Gastrocnemius medialis (tissue), 4 donors: ENCODE measurements at places on chromosomes 1 and 21.

- H3K4me1 ChIP-seq = no peaks in the 10 kb centered on the region
- no peaks in the 10 kb centered on the region for H3K27me3 ChIP-seq
- DNase-seq = no peak
- no peaks in the 10 kb centered on the region for H3K36me3 ChIP-seq
Measured at GRCh38 chr1:227125929-227126545, 185.9 kb downstream of the COQ8A start.

GRCh38 chr1:210332719-210333398 lies 4.2 kb downstream of the HHAT start:
- no peaks in the 10 kb centered on the region for H3K27me3 ChIP-seq
- peaks cover 5% of the 10 kb centered on the region for H3K4me1 ChIP-seq
- no peak overlapping the region for H3K27ac ChIP-seq
- H3K4me3 ChIP-seq = no peak overlapping the region
- no peak for DNase-seq
- no peaks in the 10 kb centered on the region for H3K36me3 ChIP-seq

DNA sequence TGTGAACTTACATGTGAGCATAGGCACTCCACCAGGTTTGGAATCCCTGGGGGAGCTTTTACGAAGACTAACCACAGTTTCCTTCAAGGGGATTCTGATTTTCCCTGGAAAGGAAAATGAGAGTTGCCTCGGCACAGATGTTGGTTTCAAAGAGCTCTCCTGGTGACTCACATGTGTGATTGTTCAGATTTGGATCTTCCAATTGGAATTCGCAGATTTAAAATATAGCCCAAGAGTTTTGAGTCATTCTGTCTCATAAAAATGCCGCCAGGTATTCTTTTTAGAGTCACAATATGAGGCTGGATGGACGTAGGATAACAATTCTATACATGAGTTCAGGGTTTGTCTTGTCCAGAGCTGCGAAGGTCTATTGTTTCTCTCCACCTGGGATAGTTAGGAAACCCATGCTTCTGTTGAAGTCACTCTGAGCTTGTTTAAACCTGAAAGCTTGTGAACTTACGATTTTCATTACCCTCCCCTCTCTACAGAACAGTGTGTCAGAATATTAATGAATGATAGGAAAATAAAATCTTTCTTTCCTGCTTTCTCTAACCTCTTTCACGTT lies 64.9 kb downstream of the TGFB2 start:
- no peaks in the 10 kb centered on the region for H3K27me3 ChIP-seq
- no peaks in the 10 kb centered on the region for H3K36me3 ChIP-seq
- no peak for DNase-seq
- H3K27ac ChIP-seq = peak overlapping the region; percentile 40
- no peak overlapping the region for H3K4me3 ChIP-seq

DNA sequence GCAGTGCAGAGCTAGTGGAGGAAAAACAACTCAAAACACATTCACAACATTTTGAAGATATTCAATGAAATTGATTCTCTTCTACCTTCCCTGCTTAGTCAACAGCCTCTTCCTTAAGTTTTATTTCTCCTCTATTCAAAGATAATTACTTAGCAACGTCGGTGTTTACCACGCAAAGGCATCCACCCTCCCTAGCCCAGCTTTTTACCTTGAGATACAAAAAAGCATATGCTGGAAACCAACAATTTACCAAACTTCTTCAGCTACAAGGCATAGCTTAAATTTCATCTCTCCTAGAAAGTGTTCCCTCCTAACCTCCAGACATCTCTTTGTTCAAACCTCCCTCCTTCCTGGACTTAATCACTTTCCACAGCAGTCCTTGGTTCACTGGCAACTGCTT lies 102.8 kb upstream of the SOD1 start:
- no peaks in the 10 kb centered on the region for H3K36me3 ChIP-seq
- H3K4me1 ChIP-seq = peaks cover 6% of the 10 kb centered on the region
- H3K4me3 ChIP-seq = no peak overlapping the region
- no peak for DNase-seq

DNA sequence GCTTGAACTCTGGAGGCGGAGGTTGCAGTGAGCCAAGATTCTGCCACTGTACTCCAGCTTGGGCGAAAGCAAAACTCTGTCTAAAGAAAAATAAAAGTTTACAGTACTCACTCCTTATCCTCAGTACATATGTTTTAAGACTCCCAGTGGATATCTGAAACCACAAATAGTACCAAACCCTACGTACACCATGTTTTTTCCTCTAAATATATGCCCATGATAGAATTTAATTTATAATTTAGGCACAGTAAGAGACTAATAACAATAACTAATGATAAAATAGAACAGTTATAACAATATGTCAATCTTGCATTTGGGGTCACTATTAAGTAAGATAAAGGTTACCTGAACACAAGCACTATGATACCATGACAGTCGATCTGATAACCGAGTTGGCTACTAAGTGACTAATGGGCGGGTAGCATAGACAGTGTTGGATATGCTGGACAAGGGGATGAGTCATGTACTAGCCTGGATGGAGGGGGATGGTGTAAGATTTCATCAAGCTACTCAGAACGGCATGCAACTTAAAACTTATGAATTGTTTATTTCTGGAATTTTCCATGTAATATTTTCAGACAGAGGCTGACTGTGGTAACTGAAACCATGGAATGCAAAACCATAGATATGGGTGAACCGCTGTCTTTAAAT lies 43.7 kb downstream of the ST7L start:
- H3K36me3 ChIP-seq = peaks cover 79% of the 10 kb centered on the region
- H3K4me1 ChIP-seq = no peaks in the 10 kb centered on the region
- no peak overlapping the region for H3K27ac ChIP-seq
- no peaks in the 10 kb centered on the region for H3K27me3 ChIP-seq

DNA sequence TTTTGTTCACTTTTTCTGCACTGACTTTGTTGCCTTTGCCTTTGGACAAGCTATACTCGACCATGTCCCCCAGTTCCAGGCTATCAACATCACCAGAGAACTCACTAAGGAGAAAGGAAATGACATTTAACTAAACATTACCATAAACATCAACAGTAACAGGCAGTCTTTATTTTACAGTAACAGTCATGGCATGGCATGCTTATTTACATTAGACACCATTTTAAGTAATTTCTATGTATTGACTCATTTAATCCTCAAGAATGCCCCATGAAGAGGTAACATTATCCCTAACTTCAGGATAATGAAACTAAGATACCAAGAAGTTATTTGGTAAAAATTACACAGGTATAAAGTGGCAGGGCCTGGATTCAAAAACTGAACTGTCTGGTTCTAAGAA lies 8.7 kb upstream of the NRAS start:
- no peak for DNase-seq
- no peaks in the 10 kb centered on the region for H3K27me3 ChIP-seq
- H3K4me1 ChIP-seq = peaks cover 48% of the 10 kb centered on the region
- no peaks in the 10 kb centered on the region for H3K36me3 ChIP-seq
- peak overlapping the region; percentile 74 for H3K27ac ChIP-seq
- H3K4me3 ChIP-seq = no peak overlapping the region

GRCh38 chr1:113429461-113430153 lies 39.3 kb downstream of the MAGI3 start:
- H3K36me3 ChIP-seq = no peaks in the 10 kb centered on the region
- no peak overlapping the region for H3K27ac ChIP-seq
- no peaks in the 10 kb centered on the region for H3K27me3 ChIP-seq
- DNase-seq = no peak
- H3K4me1 ChIP-seq = no peaks in the 10 kb centered on the region

DNA sequence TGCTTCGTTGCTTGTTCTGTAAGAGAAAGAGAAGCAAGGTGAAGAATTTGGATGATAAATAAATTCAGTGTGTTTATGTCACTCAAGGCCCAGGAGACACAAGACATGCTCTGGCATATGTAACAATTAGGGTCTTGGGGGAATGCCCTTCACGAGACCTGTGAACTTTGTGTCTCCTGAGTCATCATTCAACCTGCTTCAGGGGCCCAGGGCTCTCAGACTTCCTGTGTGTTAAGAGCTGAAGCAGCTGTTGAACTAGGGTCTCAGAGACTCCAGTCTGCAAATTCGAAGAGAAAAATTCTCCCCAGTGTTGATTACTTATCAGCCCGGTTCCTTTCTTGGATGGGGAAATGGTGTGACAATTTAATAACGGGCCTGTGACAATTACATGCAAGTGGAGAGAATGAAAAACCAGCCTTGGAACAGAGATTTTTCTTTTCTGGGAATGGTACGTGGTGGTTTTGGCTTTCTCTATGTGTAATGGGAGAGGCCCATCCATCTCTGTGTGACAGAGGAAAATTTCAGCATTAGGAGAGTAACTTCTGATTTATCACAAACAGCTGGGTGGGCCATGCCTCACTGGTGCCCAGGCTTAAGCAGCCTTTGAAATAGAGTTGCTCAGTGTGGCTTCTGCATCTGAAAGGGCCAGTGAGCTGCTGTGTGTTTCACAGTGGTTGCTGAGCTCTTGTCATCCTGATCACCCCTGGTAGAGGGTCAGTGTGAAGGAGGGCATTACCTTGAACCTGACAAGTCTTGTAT lies 22.4 kb downstream of the HUNK start:
- H3K4me3 ChIP-seq = no peak overlapping the region
- DNase-seq = no peak
- peaks cover 2% of the 10 kb centered on the region for H3K27me3 ChIP-seq
- H3K4me1 ChIP-seq = no peaks in the 10 kb centered on the region
- H3K36me3 ChIP-seq = no peaks in the 10 kb centered on the region
